ENCODE measurements at places on chromosomes 4 and X.

- DNase-seq: no peak
Observed at GRCh38 chr4:96342196-96342595, 502.3 kb downstream of the PDHA2 start.

DNA sequence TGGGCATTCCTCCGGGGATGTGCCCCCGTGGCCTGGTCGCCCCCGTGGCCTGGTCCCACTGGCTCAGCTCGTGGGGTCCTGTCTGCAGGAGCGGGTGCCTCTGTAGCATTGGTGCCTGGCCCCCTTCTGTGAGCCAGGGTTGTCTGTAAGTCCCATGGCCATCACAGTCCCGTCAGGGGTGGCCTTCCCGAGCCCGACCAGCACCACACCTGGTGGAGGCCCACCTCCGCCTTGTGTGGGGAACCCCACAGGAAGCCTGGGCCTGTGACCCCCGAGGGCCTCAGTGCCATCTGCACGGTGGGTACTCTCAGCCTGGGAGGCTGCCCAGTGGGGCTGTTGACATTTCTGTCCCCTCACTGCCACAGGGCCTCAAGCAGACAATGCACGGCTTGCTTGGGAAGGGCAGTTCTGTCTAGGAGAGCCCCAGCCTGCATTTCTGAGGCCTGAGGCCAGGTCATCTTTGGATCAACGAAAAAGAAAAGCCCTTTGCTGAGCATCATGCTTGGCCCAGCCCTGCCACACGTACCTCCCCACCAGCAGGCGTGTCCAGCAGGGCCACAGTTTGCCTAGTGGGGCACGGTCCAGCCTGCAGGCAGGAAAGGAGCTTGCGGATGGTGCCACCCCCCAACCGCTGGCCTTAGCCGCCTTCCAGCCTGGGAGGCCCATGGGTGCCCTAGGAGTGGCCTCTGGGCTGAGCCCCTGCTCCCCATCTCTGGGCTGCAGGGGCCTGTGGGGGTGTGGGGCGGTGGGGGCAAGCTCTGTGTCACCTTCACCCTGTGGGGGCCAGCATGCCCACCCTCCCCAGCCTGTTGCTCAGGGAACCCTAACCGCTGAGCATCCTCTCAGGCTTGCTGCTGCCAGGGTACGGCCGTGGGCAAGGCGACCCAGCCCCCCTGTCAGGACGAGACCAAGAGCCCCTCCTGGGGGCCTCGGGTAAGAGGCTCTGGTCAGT lies 23.2 kb downstream of the NKX1-1 start:
- no peak for DNase-seq

GRCh38 chr4:165481053-165481835 lies 102.4 kb downstream of the CPE start:
- DNase-seq: peak; percentile 17

DNA sequence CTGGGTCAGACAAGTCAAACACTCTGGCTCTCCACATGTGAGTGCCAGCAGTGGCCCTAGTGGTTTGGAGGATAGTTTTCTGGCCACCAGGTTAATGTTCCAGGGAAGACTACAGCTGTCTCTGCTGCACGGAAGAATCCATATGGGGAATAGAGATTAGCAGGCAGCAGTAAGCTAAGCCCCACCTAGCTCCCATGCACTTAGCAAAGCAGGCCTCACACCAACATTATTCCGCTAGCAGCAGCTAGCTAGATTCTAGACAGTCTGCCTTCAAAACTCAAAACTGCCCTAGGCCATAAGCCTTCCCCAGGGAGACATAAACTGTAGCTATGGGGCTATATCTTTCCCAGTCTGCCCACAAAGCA lies 203.4 kb downstream of the CHIC1 start:
- DNase-seq: no peak

DNA sequence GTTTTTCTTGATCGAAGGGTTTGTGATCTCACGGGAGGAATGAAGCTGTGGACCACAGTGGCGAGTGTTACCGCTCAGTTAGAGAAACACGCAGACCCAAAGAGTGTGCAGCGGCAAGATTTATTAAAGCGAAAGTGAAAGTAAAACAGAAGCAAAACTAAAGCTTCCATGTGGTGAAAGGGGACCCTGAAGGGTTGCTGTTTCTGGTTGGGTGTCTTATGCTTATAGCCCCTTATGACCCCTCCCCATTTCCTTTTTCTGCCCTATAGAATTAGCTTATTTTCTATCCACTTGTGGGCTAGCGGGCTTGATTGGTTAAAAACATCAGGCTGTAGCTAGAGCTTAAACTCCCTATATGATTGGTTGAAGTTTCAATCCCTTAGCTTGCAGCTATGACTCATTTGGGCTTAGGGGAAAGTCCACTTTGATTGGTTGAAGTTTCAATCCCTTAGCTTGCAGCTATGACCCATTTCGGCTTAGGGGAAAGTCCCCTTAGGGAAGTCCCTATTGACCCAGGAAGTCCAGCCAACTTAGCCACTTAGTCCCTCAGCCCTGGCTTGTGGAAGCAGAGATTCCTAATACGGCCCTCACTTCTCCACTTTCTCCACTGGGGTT lies 171.2 kb upstream of the NWD2 start:
- no peak for DNase-seq

DNA sequence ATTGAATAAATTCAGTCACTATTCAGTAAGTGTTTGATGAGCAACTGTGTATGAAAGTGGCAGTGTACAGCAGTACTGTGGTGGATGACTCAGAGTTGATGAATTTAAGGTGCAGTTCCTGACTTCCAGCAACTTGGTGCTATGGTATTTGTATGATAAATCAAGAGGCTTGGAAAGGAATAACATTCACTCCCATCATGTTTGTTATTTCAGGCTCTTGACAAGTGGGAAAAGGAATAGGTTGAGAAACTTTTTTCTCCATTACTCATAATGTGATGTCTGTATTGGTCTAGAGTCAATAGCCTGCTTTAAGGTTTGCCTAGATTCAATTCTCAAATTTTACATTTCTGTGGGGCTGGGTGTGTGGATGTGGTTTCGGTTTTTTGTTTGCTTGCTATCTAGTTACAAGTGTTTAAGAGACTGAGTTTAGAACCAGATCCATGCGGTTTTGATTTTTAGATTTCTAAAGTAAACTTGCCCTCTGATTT lies 35.1 kb upstream of the CYP2U1 start:
- peak; percentile 94 for DNase-seq

- DNase-seq: peak; percentile 90
Observed at GRCh38 chr4:98626350-98626749, 32.1 kb downstream of the TSPAN5 start.

DNA sequence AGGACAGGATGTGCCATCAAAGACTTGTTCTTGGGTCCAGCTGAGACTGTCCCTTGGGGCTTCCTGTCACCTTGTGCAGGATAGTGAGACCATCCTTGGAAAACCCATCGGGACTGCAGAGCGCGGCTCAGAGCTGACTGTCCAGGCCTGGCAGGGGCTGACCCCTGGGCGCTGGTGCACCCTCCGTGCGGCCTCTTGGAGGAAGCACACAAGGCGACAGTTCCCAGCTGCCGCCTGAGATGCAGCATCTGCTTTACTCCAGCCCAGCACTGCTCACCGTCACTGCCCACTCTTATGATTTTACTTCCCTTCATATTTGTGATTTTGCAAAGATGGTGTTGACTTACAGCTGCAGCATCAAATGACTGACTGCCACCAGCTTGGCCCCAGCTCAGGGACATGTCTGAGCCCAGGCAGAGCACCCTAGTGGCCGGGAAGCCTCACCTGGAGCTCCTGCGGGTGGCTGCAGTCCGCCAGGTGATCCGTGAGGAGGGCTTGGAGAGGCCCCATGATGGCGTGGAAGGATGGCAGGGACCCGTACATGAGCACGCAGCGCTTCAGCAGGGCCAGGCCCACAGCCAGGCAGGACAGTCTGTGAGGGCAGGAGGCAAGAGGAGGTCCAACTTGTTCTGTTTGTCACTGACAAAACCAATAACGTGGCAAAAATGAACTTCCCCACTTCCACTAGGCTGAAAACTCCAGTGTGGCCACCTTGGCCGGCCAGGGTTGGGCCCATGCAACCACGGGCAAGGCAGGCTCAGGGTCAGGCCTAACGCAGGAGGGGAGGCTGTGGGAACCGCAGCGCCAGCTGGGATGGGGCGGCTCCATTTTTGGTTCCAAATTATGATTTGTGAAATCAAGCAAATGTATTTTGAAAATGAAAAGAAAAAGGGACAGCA lies 21.8 kb downstream of the NOP14 start:
- no peak for DNase-seq

GRCh38 chrX:44913656-44914531 lies 40.9 kb downstream of the KDM6A start:
- DNase-seq: no peak

DNA sequence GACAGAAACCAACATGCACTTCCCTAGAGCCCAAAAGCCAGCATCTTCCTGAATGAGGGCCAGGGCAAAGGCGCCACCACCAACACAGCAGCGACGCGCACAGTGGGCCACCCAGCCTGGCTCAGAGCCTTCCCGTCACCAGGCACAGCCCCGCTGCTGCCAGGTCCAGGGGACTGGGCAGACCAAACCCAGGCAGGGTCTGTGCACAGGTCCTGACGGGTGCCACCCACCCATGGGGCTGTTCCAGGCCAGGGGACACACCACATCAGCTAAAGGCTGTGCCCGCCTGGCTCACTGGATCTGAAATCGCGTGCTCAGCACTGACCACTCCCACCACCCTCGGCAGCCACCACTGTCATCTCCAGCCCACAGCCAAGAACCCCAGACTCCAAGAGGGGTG lies 13.8 kb downstream of the FAM53A start:
- DNase-seq: no peak

DNA sequence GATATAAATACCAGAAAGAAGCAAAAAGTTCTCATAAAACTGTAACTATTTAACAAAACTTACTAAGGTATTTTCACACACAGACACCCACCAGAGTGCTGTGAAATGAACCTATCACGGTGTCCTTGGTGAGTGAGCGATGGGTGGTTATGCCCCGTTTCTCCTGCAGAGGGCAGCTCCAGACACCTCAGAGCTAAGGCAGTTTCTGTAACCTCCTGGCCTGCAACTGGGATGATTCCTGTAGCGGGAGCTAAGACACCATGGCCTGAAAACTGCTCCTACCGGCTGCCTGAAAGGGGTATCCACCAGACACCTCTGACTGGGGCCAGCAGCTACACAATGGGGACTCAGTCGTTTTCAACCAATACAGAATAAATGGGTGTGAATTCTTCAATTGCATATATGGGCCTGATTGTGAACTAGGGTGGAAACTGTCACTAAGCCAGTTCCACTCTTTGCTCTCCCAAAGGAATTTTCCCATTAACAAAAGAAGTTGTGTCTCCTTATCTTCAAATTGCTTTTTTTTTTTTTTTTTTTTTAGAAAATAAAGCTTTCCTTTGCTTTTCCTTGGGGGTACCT lies 2375.8 kb upstream of the TENM3 start:
- no peak for DNase-seq

- no peak for DNase-seq
Observed at GRCh38 chrX:63934160-63934559, 149.1 kb upstream of the ARHGEF9 start.

- peak; percentile 34 for DNase-seq
Observed at GRCh38 chrX:153726286-153727122, 1.8 kb downstream of the ABCD1 start.

- no peak for DNase-seq
Observed at GRCh38 chr4:122668241-122668640, 47.4 kb upstream of the IL21 start.

DNA sequence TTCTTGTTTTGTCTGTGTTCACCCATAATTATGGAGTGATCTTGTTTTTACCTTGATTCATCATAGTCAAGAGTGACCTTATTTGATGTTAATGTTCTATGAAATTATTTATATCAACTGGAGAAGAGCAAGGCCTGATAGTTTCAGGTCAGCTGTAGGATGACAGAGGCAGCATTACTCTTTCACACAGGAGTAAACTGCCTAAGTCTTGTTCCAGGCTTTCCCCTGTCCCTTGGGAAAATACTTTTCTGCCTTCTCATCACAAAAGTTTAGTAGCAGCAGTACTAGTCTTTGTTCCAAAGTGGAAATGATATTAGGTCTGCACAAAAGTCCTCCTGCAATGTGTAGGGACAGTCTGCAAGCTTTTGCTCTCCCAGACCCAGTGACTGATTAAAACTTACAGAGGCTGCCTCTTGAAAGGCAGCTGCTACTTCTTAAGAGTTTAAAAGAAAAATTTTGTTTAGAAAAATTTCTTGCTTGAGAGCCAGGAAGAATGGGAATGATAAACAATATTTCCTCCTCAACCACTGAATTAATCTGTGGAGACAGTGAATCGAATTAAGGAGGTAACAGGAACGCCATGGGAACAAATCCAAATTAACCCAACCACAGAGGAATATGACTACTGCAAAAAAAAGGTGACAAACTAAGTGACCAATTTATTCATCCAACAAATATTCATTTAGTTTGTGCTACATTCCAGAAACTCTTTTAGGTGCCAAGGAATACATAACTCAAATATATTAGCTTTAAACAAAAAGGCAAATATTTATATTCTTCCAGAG lies 991.4 kb upstream of the PABPC4L start:
- peak; percentile 4 for DNase-seq

DNA sequence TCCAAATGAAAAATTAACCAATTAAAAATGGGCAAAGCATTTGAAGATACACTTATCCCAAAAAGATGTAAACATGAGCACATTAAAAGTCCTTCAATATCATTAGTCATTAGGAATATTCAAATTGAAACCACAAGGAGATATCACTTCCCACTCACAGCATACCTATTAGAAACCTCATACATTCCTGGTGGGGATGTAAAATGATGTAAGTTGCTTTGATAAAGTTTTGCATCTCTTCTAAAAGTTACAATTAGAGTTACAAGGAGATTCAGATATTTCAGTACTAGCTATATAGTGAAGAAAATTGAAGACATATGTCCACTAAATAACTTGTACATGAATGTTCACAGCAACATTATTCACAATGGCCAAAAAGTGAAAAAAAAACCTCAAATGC lies 1109.3 kb upstream of the LCORL start:
- peak; percentile 23 for DNase-seq
